ENCODE measurements at places on chromosomes 12 and 14.
A peak's percentile ranks its signal among the peaks of the same experiment; 100 is the strongest.

GRCh38 chr12:70692681-70693288, 55.6 kb upstream of the PTPRB start:
- DNase-seq, result no peak

- no peak for DNase-seq
These were observed 7.5 kb downstream of the TMED2 start for GRCh38 chr12:123591702-123592481.

- no peak for DNase-seq
These were observed 27.4 kb upstream of the PTHLH start for GRCh38 chr12:27999970-28000369.

DNA sequence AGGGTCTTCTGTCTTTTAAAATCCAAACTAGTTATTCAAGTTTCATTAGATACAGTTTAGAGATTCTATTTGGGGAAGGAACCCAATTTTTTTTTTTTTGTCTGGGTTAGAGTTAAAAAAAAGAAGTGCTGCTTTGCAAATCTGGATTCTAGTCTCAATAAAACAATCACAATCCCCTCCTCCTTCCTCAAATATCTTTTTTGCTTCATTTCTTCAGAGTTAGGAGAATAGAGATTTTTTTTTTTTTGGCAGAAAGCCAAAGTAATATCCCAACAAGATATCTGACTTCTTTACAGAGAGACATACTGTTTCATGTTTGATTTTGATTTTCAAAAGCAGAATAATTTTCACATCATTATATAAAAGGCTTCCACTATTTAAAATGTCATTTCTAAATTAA, 201.9 kb downstream of the FOXN3 start:
- DNase-seq, result no peak

DNA sequence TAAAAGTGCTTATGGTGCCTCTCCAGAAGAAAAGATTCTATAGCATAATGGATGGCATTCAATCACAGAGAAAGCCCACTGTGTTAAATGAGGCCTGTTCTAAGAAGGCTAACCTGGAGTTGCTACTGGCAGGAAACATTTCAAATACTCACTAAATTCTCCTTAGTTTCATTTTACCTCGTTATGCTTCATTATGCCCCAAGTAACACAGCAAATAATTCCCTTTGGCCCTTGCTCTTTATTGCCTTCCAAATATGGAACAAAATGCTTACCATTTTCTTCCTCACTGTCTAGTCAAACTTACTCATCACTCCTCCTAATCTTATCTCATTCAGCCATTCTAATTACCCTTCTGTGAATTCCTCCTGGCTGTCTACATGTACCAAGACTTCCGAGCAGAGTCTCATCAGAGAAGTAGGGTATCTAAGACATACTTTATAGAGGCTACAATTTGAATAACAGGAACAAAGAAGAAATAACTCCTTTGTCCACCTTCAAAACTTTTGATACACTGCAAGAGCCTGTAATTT, 292.1 kb upstream of the CLEC14A start:
- DNase-seq, result no peak

GRCh38 chr12:12408265-12408690, 51.4 kb downstream of the BORCS5 start:
- DNase-seq, result no peak

DNA sequence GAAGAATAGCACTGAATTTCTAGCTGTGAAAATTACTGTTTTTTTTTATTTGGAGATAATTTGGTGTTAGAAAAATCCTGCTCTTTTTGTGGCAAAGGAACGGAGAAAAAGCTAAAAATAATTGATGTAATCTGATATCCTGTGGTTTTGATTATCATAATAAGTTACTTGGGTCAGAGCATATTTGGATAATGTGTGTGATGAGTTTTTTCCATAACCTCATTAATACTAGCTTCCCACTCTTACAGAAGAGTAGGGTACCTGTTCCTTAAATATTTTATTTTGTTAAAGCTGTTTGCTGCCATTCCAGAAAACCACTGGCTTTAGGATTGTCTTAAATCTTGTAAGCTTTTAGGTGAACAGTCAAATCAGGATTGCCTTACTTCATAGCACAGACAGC, 4.7 kb downstream of the PSMC6 start:
- no peak for DNase-seq

- DNase-seq, result no peak
These were observed 254.6 kb downstream of the C12orf42 start for GRCh38 chr12:103241184-103241583.

DNA sequence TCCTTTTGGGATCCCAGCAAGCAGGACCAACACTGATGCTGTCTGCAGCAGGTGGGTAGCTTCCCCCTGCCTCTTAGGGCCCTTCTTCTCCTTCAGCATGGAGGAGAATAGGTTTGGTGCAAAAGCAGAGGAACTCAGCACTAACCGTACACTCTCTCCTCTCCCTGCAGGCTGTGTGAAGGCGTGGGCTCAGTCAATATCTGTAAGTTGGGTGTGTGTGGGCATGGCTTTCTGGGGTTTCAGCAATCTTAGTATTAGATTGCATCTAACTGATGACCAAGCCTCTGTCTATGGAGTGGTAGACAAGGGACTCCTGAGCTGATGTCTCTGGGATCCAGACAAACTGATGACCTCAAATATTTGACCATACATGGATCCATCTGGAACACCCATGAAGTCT, 14.3 kb downstream of the KRT85 start:
- DNase-seq, result no peak

- no peak for DNase-seq
These were observed 23.5 kb downstream of the NOC4L start for GRCh38 chr12:132167611-132168310.

- peak; percentile 37 for DNase-seq
These were observed 30.3 kb downstream of the CD9 start for GRCh38 chr12:6230321-6231110.

DNA sequence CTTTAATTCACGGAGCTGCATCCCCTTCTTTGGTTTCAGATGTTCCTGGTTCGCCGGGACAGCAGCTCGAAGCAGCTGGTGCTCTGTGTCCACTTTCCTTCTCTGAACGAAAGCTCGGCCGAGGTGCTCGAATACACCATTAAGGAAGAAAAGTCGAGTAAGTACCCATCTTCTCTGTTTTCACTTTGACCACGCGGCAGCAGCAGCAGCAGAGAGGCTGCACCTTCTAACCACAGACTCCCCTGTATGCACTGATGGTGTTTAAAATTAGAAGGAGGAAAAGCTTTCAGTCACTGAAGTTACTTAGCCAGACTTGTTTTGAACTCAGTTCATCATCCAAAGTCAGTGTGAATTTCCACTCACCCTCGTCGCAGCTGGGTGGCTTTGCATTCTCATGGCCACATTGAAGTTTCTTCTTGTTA, 63.8 kb downstream of the RIN3 start:
- DNase-seq, result no peak

DNA sequence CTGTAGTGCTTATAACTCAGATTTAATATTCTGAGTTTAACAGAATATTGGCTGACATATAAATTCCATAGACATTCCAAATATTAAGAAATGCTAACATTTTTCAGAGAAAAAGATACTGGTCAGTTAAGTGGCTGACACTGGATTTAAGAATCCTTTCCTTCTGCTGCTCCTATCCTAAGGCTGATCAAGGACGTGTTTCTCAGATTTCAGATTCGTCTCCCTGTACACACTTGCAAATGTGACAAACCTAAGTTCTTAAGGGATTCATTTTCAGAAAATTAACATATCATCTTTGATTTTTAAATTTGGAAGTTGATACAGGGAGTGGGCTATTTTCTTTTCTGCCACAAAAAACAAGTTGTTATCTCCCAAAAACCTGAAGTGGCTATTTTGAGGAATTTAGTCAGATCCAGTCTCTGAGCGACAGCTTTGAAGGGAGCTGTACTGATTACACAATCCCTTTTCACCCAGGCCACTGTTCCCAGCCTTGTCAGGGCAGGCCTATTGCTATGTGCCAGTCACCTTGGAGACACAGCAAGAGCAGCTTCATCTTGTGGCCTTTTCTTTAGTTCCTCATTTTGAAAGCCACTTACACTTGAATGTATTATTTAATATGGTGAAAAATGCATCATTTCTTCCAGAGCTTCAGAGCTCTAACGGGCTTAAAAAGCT, 370.6 kb downstream of the KCNH5 start:
- no peak for DNase-seq

DNA sequence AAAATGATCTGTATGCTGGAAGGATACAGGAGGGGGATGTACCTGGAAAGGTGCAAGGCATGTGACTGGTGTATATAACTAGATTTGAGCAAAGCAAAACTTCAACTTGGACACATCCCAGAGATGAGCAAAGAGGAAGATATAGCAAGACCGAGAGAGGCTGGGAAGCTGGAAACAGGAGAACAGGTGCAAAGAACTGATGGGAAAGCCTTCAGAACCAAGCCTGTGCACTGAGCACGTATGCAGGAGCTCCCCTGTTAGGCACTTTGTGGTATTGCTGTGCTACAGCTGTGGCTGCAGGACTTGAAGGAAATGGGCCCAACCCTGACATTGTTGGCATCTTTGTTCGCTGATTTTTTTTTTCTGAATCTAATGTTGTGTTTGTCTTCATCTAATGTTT, 120.7 kb upstream of the PWP1 start:
- no peak for DNase-seq

GRCh38 chr12:52992699-52993557, 13.3 kb upstream of the EIF4B start:
- DNase-seq, result no peak

GRCh38 chr12:62668782-62669181, 202.2 kb downstream of the MON2 start:
- DNase-seq, result no peak

- no peak for DNase-seq
These were observed 682 bp downstream of the ERBB3 start for GRCh38 chr12:56080556-56081138.

DNA sequence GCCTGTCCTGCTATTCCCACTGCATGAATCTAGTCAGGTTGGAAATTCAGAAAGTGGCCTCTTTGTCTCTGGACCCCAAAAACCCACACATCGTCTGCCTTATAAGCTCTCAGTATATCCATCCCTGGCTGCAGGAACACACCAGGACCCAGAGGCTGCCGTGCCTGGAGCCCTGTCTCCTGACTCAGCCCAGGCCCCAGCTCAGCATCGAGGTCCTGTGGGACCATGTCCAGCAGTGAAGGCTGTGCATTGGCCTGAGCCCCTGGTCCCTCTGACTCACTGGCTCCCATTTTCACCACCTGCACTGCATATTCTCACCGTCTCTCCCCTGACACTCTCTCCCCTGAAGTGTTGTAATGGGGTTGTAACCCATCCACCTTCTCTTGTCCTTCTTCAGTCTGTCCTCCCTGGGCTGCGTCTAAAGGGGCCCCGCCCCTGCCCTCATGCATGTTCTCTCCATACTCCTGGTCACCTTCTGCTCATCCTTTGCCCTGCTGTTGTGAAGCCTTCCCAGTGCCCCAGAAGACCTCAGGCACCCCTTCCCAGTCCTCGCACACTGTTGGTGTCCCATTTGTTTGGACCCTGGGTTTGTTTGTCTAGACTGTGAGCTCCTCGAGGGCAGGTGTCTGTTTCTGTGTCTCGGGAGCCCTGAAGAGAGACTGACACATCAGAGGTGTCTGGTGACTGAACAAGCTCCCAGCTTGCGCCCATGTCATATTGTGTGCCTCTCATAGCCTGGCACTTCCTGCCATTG, 43.8 kb downstream of the EVL start:
- DNase-seq, result no peak

- DNase-seq, result no peak
These were observed 153.5 kb upstream of the DIO2 start for GRCh38 chr14:80364816-80365215.

- no peak for DNase-seq
These were observed 604.9 kb downstream of the MED13L start for GRCh38 chr12:115672506-115673080.

- DNase-seq, result no peak
These were observed 78.1 kb upstream of the NOS1 start for GRCh38 chr12:117439531-117440001.

DNA sequence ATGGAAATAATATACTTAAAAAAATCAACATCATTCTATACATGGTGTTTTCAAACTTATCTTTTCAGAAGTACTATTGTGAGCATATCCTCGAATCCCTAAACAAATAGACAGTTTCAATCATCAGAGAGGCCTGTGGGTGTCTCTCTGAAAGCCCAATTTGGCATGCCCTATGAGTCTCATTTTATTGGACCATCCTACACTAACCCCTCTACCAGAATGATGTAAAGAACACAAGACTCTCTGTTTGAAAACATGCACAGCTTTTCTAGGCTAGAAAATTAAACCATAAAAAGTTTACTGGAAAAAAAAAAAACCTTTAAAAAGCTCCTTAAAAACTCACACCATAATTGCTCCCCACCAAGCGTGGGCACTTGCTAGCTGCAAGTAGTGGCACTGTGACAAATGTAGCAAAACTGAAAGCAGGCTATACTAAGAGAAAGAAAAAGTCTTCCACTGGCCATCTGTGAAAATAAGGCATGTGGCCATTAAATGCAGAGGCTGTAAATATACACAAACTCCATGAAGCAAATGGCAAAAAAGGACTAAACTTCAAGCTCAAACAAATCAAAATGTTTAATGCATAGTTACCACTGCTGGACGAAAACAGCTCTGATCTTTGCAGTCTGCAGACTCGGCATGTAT, 394.2 kb downstream of the SOX5 start:
- DNase-seq, result no peak

All from stimulated activated CD4-positive, alpha-beta T cell treated with anti-CD3 and anti-CD28 coated beads, Interleukin-12 subunit alpha, Interleukin-12 subunit beta, amount 100 ng/mL, for 48 hours (primary cell).